ENCODE measurements at places on chromosomes 12 and 14.

DNA sequence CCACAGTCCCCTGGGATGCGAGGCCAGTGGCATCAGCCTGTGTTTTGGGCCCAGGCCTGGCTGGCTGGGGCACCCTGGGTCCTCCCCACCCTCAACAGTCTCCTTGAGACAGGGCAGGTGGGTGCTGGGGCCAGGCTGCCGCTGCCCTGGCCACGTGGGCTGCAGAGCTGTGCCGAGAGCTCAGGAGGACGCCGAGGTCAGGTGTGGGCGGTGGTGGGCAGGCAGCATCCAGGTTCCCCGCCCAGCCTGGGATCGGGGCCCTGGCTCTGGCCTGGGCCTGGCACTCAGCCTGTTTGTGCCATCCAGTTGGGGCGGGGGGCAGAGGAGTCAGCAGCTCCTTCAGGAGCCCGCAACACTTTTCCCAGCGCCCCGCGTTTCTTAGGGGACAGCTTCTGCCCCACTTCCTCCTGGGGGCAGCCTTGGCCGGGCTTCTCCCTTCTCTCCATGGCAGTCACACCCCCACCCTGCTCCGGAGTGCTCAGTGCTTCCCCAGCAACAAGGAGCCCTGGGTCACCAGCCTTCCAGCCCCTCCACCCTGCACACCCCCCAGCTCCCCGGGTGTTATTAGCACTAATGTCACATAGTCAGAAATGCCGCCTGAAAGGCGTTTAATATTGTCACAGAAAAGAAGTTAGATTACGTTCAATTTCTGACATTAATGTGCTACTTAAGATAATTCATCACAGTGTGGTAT is 30.8 kb downstream of the KIF26A start:
- DNase-seq: no peak

GRCh38 chr12:6836851-6837250 is 3.9 kb upstream of the GNB3 start:
- DNase-seq: no peak

GRCh38 chr14:101055106-101055662 is 151.7 kb upstream of the RTL1 start:
- DNase-seq: no peak

DNA sequence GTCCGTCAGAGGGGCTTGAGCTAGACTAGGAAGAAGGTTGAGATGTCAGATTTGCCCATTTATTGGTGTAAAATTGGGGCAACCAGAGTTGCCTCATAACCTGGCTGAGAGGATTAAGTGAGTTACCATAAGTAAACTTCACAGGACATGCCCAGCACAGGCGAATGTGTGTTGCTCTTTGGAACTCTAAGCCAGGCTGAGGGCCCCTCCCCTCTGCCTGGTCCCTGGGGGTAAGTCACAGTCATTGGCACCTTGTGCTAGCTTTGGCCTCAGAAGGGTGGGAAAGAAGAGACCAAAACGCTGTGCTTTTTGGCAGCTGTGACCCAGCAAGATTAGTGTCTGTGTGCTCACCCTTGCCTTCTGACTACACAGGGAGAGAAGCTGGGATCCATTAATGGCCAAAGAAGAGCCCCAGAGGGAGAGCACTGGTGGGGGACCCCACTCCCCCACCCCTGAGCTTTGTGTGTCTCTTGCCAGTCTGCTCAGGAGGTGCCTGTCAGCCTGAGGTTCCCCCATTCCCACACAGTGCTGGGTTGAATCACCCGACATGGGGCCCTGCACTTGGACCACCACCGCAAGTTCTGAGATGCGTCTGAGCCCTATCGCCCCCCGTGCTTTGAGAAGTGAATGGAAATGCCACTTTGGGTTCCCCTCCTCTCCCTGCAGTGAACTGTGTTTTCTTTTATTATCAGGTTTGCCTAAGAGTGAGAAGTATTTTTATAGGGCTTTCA is 74.1 kb downstream of the CACNA1C start:
- no peak for DNase-seq

GRCh38 chr12:32644431-32644830 is 34.7 kb upstream of the DNM1L start:
- DNase-seq: no peak

- DNase-seq: no peak
These were observed 243.6 kb downstream of the TMTC2 start for GRCh38 chr12:82930301-82930700.

GRCh38 chr14:65453807-65454480 is 41.4 kb downstream of the FUT8 start:
- no peak for DNase-seq

DNA sequence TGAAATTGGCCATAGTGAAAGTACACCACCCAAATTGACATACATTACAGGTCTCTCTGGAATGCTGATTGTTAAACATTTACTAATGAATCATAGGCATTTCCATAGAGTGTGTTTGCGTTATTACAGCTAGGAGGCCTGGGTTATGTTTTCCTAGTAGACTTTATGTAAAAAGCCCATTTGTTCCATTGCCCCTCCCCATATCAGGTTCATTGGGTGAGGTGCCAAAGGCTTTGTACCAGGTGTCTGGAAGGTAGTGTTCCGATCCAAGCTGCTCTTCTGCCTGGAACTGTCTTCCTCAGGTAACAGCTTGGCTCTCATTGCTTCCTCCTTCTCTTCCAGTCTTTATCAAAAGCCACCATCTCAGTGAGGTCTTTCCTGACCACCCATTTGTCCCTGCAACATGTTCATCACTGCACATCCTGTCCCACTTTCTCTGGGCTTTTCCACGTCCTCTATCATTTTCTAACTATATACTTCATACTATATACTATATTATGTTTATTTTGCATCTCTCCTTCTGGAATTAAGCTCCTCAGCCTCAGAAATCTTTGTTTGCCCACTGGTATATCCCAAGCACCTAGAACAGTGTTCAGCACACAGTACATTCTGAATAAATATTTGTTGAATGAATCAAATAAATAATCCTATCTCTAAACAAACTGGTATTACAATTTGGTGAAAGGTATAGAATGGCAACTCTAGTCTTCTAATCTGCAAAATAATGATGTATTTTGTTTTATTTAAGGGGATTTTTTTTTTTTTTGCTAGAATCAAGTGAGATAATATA is 252.3 kb downstream of the KTN1 start:
- no peak for DNase-seq

DNA sequence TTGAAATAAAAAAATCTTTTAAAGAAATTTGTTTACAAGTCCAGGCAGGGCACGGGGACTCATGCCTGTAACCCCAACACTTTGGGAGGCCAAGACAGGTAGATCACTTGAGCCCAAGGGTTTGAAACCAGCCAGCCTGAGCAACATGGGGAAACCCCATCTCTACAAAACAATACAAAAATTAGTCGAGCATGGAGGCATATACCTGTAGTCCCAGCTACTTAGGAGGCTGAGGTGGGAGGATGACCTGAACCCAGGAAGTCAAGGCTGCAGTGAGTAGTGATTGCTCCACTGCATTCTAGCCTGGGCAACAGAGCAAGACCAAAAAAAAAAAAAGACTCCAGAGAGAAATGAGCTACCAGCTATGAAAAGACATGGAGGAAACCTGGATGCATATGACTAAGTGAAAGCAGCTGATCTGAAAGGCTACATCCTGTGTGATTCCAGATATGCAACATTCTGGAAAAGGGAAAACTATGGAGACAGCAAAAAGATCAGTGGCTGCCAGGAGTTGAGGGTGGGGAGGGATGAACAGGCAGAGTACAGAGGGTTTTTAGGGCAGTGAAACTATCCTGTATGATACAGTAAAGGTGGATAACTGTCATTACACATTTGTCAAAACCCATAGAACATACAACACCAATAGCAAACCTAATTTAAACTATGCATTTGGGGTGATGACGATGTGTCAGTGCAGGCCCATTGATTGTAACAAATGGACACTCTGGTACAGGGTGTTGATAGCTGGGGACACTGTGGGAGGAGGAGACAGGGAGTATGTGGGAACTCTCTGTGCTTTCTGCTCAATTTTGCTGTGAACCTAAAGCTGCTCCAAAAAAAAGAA is 59.9 kb downstream of the PRKAB1 start:
- no peak for DNase-seq

- DNase-seq: no peak
These were observed 27.9 kb downstream of the ESR2 start for GRCh38 chr14:64266239-64266638.

- DNase-seq: no peak
These were observed 22.5 kb upstream of the PCNX1 start for GRCh38 chr14:70884595-70885342.

GRCh38 chr14:93895023-93895604 is 32.0 kb upstream of the FAM181A start:
- DNase-seq: no peak

DNA sequence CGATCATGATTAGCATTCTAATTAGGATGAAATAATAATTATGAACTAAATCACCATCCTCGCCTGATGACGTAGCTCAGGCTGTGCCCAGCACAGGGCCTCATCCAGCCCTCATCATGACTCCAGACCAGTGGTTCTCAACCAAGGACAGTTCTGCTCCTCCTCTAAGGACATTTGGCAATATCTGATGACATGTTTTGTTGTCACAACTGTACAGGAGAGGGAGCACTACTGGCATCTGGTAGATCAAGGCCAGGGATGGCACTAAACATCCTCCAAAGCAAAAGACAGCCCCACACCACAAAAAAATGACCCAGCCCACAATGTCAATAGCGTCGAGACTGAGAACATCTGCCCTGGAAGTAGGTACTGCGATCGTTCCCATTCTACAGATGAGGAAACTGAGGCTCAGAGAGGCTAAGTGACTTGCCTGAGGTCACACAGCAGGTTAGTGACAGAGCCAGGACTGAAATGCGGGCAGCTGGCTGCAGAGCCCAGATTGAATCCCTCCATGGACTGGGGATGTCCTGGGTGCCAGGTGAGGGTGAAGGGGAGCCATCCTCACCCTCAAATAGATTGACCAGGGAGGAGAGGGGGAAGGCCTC is 15.5 kb downstream of the TRPV4 start:
- DNase-seq: no peak

GRCh38 chr14:61064856-61065255 is 83.8 kb downstream of the SLC38A6 start:
- DNase-seq: no peak

- DNase-seq: no peak
These were observed 76.1 kb downstream of the OTOGL start for GRCh38 chr12:80175307-80175930.

GRCh38 chr12:113174461-113175384 is 10.6 kb downstream of the DDX54 start:
- no peak for DNase-seq

DNA sequence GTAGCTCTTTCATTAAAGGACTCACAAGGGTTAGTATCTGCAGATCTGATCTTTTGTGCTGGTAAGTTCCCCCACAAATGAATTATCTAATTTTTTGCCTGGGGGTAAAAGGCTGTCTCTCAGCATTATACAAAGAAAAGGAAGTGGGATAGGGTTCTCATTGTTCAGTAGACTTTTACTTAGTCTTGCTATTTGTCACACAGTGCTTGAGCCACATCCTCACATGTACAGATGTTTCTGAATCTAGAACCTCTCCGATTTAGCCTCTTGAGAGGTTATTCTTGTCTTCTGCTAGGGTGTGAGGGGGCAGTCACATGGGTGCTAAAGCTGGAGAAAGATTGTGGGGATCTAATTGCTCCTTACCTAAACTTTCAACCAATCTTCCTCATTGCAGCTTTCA is 93.0 kb downstream of the SLC41A2 start:
- DNase-seq: no peak

GRCh38 chr12:113862590-113863454 is 103.3 kb downstream of the RBM19 start:
- DNase-seq: peak; percentile 33

GRCh38 chr14:78157494-78158437 is 12.4 kb upstream of the NRXN3 start:
- DNase-seq: no peak

GRCh38 chr14:99779751-99780150 is 13.5 kb upstream of the EML1 start:
- DNase-seq: no peak

DNA sequence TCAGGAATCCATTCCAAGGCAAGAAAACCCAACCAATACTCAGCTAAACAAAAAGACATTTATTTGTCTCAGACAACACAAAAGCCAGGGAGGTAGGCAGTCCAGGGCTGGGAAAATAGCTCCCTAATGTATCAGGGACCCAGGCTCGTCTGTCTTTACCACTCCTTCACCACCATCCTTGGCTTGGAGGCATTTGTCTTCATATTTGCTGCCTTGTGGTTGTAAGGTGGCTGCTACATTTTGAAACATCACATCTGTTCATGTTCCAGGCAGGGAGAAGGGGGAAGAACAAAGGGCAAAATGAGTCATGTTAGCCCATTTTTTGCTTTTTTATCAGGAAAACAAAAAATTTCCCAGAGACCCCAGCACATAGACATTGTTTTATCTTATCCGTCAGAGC is 44.8 kb upstream of the PCED1B start:
- DNase-seq: no peak

GRCh38 chr12:118958520-118958919 is 22.8 kb upstream of the SRRM4 start:
- no peak for DNase-seq

- DNase-seq: no peak
These were observed 18.0 kb upstream of the RFX4 start for GRCh38 chr12:106564678-106565329.

DNA sequence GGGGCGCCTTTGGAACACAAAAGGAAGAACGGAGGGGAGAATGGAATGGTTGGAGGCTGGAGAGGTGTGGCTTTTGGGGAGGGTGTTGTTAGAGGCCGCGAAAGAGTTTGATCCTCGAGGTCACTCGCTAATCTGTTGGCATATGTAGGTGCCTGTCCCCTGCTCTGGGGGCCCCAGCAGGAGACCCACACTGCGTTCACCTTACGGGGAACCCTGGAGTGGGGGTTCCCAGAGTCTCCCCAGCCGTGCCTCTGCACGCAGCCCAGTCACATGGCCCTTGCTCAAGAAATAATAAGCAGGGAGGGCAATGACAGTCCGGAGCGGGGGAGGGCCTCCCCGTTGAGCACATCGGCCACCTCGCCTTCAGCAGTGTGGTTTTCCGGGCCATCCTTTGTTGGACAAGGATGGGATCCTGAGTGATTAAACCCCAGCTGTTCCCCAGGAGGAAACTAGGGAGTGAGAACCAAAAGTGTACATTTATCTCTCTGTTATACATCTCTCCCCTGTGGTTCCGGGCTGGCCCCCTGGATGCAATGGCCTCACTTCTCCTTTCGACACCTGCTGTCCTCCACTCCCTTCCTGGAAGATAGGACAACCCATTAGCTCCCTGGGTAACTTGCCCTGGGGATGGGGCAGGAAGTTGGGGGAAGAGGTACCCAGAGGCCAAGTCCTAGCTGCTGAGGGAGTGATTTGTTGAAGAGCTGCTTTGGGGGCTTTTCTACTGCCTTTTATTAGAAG is 1.3 kb downstream of the PLEKHG3 start:
- no peak for DNase-seq

DNA sequence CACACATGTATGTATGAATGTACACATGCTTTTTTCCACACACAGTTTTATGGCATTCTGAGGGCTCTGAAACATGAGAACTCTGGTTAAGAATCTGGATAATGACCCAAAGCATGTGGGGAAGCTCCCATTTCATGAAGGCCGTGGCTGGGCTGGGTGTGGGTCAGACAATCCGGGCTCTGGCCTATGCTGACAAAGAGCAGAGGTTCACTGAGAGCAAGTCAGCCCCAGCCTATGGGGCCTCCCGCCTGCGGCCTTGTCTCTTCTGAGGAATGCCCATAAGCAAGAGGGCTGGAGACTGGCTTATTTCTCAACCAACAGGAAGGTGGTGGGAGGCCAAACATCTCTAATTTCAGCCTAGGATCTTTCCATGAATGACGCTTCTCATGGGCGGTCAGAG is 8.5 kb downstream of the MYH6 start:
- DNase-seq: no peak

All from SHP77 treated with DMSO at 0.1 percent for 48 hours (cell line).